ENCODE measurements at places on chromosomes 12 and 14.

DNA sequence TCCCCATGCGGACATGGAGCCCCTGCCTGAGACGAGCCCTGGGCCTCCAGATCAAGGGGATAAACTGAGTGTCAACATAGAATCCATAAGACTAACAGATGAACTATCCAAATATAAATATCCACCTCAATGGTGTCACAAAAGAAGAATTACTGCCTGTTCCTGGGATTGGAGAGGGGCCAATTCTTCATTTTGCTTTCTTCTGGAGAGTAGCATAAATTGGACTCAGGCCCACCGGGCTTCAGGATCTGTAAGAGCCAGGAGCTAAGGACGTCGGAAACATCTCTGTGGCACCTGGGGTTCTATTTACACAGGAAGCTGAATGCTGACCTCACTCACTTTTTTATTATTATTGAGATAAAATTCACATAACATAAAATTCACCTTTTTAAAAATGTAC is 408.2 kb upstream of the CCDC196 start:
- DNase-seq: no peak

DNA sequence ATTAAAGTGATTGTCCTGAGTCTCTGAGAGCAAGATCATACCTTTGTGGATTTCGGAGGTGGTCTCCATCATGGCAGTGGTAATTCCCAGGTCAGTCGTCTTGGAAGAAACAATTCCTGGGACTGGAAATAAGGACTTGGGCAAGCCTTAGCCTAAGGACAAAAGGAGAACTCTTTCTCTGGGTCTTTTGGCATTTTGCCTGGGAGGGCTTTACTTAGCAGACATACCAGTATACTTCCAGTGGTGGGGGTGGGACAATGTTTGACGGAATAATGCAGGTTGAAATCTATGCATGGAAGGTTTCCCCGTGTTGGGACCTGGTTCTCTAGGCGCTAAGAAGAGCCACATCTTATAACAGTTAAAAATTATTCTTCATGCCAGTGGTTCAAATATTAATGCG is 70.4 kb upstream of the USP44 start:
- no peak for DNase-seq

GRCh38 chr12:27979145-27979544 is 6.6 kb upstream of the PTHLH start:
- DNase-seq: no peak

DNA sequence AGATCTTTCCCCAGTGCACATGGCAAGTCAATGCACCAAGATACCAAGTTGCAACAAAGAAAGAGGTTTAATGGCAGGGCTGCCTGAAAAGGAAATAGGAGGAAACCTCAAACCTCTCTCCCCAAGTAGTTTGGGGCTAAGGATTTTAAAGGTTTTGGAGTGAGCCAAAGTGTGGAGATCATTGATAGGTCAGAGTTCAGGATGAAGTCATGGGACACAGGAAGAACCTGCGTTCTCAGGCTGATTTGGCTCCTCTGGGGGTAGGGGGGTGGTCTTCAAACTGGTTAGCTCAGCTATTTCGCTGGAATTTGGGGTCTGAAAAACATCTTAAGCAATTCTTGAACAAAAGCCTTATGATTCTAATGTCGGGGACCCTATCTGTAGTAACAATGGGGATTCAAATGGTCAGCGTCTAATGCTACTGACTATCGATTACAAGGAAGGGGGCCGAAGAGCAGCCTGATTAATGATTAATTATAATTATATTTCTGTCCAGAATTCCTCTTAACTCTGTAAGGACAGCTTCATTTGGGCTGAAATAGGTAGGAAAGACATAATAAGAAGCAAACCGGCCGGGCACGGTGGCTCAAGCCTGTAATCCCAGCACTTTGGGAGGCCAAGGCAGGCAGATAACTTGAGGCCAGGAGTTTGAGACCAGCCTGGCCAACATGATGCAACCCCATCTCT is 31.4 kb downstream of the AICDA start:
- no peak for DNase-seq

DNA sequence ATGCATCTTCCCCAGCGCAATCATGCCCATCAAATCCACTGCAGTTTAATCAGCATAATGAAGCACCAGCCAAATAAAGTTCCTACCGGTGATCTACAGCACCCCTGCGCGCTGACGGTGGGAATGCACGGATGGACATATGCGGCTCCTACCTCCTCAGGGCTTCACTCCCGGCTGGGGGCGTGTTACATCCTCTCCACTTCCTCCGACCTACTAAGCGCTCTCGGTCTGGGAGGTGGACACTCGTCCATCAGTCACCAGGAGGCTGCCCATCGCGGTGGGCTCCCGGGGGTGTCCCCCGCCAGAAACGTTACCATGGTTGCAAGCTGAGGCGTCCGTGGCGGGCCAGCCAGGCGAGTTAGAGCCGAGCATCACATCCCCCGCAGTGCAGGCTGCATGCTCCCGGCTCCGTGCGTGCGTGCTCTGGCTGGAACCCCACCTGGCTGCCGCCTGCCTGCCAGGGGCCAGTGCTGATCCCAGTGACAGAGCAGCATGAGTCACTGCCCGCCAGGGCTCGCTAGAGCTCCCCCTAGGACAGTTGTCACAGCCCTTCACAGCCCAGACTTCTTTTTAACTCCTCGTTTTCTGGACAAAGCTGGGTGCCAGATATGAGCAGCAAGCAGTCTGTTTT is 73.0 kb downstream of the CIT start:
- DNase-seq: no peak

GRCh38 chr12:58819985-58820384 is 100.3 kb downstream of the LRIG3 start:
- DNase-seq: no peak

- DNase-seq: no peak
Measured at GRCh38 chr12:66118240-66118891, 12.2 kb downstream of the LLPH start.

DNA sequence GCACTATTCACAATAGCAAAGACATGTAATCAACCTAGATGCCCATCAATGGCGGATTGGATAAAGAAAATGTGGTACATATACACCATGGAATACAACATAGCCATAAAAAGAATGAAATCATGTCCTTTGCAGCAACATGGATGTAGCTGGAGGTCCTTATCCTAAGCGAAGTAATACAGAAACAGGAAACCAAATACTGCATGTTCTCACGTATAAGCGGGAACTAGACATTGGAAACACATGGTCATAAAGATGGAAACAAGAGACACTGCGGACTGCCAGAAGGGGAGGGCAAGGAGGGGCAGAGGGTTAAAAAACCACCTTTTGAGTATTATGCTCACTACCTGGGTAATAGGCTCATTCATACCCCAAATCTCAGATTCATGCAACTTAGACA is 234.1 kb upstream of the PLXNC1 start:
- no peak for DNase-seq

DNA sequence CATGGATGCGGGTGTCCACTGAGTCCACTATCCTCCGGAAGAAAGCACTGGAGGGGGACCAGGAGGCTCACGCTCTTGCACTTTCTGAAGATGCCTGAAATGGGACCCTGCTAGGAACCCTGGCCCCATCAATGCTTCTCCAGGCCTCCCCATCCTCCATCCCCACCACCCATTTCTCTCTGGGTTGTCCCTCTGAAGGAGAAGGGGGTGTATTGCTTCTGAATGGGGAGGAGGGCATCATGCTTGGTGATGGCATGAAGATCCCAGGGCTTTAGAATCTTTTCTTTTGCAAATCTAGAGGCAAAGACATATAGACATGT is 681 bp upstream of the JPH4 start:
- no peak for DNase-seq

DNA sequence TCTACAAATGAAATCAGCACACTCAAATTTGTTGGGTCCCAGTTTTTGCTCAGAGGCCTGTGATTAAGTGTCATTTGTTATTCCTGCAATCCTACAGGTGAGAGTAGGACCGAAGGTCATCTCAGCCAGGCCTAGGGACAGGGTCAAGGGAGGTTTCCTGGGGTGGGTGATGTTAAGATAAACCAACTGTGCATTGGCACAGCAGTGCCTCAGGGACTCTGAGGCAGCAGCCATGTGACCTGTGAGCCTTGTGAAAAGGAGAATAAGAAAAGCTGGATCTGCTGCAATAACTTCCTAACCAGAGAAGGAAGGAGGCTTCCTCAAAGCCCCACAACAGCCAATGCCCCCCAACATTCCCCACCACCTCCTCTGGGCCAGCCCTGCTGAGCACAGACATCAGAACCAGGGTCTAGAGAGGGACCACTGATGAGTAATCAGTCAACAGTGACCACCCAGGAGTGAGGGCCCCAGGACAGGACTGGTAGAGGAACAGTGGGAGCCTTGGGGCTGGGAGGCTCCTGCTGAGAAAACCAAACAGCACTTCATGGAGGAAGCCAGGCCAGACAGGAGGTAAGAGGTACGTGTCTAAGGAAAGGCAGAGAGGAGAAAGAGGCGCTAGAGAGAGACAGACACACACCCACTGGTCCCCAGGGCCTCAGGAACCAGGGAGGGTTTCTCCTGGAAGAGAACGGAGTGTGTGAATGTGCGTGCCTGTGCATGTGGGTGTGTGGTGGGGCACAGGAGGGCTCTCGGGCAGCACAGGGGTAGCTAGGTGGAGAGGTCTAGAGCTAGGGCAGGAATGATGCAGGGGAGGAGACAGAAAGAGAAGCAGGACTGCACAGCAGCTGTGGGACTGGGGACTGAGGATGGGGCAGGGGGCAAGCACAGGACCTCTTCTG is 82.4 kb downstream of the ITPK1 start:
- no peak for DNase-seq
